Stimulated activated CD8-positive, alpha-beta memory T cell treated with anti-CD3 and anti-CD28 coated beads, Interleukin-4, amount 100 ng/mL, for 1 hour (primary cell): ENCODE measurements at places on chromosomes 12 and 14.
A peak's percentile ranks its signal among the peaks of the same experiment; 100 is the strongest.

- no peak for DNase-seq
Observed at GRCh38 chr12:12642916-12643315, 31.2 kb downstream of the CREBL2 start.

GRCh38 chr12:62270384-62270783 is 10.2 kb downstream of the USP15 start:
- no peak for DNase-seq

- DNase-seq, result no peak
Observed at GRCh38 chr14:25220514-25220913, 170.6 kb upstream of the STXBP6 start.

DNA sequence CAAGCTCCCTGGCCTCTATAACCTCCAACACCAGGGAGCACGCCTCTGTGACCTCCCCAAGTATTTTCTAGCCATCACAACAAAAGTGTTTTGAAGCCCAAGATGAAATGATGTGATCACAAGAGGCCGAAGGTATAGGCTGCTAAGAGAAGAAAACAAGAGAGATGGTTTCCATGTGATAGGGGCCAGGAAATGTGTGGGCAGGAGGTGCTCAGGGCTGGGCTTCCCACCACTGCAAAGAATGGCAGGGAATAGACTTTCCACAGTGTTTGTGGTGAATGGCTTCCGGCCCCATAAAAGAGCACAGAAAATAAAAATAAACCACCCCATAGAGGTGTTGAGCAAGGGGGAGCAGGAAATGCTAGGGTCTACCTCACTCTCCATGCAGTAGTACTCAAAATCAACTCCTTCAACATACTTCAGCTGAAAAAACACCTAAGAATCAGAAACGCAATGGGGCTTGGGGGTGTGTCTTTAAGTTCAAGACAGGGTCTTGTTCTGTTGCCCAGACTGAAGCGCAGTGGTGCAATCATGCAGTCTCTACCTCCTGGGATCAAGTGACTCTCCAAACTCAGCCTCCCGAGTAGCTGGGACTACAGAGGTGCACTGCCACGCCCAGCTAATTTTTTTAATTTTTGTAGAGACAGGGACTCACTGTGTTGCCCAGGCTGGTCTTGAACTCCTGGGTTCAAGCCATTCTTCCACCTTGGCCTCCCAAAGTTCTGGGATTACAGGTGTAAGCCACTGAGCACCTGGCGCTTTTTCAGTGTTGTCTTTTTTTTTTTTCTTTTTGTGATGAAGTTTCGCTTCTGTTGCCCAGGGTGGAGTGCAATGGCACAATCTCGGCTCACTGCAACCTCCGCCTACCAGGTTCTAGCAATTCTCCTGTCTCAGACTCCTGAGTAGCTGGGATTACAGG is 27.1 kb downstream of the DAD1 start:
- peak; percentile 63 for DNase-seq

- DNase-seq, result no peak
Observed at GRCh38 chr12:58657190-58657589, 263.1 kb downstream of the LRIG3 start.

- DNase-seq, result peak; percentile 4
Observed at GRCh38 chr14:62117010-62117750, 355.0 kb downstream of the SNAPC1 start.

DNA sequence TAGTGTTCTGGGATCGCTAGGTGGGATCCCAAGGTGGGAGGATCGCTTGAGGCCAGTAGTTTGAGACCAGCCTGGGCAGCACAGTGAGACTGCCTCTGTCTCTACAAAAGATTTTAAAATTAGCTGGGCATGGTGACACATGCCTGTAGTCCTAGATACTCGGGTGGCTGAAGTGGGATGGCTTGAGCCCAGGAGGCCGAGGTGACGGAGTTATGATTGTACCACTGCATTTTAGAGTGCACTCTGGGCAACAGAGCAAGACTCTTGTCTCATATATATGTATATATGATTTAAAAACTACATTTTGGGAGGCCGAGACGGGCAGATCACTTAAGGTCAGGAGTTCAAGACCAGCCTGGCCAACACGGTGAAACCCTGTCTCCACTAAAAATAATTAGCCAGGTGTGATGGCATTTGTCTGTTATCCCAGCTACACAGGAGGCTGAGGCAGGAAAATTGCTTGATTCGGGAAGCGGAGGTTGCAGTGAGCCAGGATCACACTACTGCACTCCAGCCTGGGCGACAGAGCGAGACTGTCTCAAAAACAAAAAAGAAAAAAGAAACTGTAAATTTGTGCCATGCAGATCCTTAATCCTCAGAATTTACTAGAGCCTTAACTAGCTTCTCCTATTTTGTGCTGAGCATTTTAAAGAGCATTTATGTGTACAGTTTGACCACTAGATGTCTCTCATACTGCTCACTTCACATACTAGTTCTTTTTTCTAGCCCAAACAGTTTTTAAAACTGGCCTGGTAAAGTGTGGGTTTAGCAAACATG is 114.8 kb downstream of the MON2 start:
- no peak for DNase-seq

DNA sequence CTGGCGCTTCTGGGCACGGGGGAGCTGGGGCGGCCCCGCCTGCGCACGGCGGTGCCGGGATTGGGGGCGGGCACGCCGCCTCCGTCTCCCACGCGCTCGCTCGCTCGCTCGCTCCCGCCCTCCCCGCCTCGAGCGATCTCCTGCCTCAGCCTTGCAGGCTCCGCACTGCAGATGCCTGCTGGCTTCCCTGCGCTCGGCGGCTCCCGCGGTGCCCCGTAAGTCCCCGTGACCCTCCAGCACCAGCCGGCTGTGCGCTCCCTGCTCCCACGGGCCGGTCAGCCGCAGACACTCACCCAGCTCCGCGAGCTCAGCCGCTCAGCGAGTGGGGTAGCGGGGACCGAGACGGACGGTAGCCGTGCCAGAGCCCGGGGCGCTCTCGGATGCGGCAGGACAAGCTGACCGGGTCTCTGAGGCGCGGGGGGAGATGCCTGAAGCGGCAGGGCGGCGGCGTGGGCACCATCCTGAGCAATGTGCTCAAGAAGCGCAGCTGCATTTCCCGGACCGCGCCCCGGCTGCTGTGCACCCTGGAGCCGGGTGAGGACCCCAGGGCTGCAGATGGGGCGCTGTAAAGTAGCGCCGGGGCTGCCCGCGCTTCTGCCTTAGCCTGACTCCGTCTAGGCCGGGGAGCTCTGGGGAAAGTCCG is at the start of gene TBC1D30:
Gene TBC1D30, plus strand, starts transcription at position 148 of the 643 bp plus-strand sequence. Its CDS starts 233 bp downstream, at position 381.
- DNase-seq, result no peak

- no peak for DNase-seq
Observed at GRCh38 chr14:70894868-70895267, 12.4 kb upstream of the PCNX1 start.

- peak; percentile 23 for DNase-seq
Observed at GRCh38 chr12:109597795-109598427, 24.3 kb downstream of the MVK start.
